ENCODE measurements at places on chromosomes 11 and 22.

DNA sequence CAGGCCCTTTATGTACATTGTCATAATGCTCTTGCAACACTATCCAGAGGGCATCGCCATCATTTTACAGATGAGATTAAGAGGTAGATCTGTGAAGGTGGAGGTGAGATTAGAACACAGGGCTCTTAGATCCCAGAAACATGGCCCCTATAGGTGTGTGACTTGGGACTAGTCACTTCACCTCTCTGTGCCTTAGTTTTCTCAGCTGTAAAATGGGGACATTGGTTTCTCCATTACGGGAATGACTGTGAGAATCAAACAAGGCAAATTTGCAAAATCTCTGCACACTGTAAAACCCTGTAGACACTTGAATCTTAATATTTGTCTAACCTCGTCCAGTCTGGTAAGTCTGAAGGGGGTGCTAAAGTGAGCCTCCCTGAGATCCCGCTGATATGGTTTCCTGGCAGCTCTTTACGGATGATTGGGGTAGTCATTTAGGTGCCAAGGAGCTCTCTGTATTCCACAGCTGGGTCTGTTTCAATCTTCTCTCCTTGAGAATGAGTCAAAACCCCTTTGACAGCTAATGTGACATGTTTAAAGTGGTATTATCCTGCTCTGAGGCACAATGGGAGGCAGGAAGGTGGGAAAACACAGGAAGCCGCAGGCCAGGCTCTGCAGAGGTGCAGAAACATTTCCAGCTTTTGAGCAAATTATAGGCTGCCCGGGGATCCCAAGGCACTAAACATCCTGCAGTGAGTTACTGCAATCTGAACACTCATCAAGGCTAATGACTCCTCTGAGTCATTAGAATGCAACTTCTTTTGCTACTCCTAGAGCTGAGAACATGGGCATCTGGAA is 140.8 kb downstream of the CCDC81 start:
- no peak for DNase-seq

- DNase-seq = no peak
These were observed 21.2 kb upstream of the OR10A5 start for GRCh38 chr11:6824136-6824823.

DNA sequence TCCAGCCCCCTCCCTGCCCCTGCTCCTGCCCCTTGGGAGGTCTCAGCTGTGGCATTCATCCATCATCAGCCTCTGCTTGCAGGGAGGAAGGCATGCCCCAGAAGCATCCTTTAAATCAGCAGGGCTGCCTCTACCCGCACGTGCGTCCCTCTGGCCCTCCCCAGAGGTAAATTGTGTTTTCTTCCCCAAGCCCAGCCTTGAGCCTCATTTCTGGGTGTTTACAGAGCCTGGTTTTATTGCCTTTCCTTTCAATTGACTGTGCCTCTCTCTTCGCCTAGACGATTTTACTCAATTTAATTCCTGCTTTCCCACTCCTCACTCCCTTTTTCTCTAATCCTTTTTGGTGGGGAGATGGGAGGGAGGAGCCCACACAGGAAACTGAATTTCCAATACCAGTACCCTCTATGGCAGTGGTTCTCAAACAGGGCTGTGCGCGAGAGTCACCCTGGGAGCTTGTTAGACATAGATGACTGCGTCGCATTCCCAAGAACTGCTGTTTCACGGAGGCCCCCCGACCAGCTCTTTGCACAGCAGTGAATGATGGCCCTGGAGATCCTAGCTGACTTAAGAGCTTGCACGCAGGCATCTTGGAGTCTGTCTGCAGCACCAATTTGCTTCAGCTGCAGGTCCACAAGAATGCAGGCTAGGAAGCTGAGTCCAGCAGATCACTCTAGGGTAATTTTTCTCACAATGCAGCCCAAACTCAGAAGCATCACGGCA is 15.1 kb upstream of the OAF start:
- DNase-seq = no peak

DNA sequence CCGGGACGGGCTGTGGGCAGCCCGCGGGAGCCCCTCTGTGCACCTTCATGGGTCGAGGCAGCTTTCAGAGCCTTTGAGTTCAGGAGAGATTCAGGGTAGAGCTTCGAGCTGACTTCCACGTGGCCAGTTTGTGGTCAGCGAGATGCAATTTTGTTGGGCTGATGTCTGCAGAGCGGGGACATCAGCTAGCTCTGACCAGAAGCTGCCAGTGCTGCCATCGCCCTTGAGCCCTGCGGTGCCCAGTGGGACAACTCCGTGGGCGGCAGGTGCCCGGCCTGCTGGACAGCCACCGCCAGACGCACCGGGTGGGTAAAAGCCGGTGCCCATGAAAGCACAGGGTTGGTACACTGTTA is 719 bp downstream of the TALDO1 start:
- no peak for DNase-seq

DNA sequence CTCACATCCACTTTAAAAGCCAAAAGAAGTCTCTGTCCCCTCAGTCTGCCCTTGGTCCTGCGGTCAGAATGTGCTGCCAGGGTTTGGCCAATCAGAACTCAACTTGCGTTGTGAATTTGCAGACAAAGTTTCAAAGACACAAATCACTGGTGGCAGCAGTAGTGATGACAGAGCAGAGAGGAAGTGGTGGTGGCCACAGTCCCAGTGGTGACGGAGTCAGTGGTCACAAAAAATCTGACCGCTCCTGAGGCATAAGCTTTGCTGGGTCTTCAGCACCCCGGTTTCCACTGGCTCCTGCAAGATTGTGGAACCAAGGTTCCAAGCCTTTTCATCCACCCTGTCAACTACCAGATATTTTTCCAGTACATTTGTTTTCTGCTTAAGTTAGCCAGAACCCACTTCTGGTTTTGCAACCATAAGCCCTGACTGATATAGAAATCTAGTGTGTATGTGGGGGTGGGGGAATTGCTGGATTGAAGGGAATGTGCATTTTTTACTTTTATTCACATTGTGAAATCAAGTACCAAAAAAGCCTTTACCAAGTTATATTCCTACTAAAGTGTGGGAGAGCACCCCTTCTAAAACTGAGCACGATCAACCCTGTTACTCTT is 112.3 kb downstream of the TMPRSS5 start:
- peak; percentile 82 for DNase-seq

DNA sequence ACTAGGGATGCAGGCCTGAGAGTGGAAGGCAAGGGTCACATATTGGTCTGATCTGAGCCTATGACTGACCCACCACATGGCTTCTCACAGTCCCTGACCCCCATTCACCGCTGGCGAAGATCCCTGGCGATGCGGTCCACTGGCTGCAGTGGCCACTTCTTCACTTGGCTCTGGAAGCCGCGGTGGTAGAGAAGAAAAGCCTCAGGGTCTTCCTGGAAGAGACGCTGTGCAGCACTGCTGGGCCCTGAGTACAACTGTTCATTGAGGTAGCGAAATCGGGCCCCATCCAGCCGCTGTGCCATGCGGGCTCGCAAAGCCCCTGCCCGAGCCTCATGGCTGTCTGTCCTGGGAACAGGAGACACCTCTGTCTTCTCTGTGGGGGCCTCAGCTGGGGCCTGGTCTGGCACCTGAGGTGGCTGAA is 2.4 kb downstream of the RRP8 start:
- no peak for DNase-seq

DNA sequence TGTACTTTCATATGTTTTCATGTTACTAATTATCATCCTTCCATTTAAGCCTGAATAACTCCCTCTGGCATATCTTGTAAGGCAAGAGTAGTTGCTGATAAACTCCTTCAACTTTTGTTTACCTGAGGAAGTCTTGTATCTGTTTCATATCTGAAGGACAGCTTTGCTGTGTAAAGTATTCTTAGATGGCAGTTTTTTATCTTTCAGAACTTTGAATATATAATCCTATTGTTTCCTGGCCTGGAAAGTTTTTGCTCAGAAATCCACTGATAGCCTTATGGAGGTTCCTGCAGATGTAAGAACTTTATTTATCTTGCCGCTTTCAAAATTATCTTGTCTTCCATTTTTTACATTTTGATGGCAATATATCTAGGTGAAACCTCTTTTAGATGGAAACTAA is 69.1 kb downstream of the KCNQ1OT1 start:
- no peak for DNase-seq
